GM23338 (cell line): ENCODE measurements at places on chromosomes 5 and 9. TPM values are rescaled to one million over a fixed set of nuclear protein-coding genes. Genes with fewer than 3 reads are reported as not detected.
A peak's percentile ranks its signal among the peaks of the same experiment; 100 is the strongest.

GRCh38 chr9:136247947-136248637, 2.5 kb upstream of the QSOX2 start:
- 0 out of 2 replicates have a peak, but pooled peaks cover 8% of the 10 kb centered on the region for H3K27me3 ChIP-seq
- peaks cover 18% of the 10 kb centered on the region for H3K4me1 ChIP-seq
- no peak overlapping the region for H3K4me3 ChIP-seq
- H3K27ac ChIP-seq = no peak overlapping the region

The OTP gene
- total RNA-seq = not detected in 2 replicates

The NR4A3 gene
- 0.17 and 0.58 TPM in 2 replicates for total RNA-seq

- no peak for DNase-seq
- H3K36me3 ChIP-seq = no peaks in the 10 kb centered on the region; the same call in 1 of the 2 replicates
- no peak overlapping the region for H3K4me3 ChIP-seq
- no peaks in the 10 kb centered on the region for H3K4me1 ChIP-seq
- H3K27me3 ChIP-seq = no peaks in the 10 kb centered on the region
Observed at GRCh38 chr5:96753848-96754247, 53.9 kb downstream of the ERAP1 start.

DNA sequence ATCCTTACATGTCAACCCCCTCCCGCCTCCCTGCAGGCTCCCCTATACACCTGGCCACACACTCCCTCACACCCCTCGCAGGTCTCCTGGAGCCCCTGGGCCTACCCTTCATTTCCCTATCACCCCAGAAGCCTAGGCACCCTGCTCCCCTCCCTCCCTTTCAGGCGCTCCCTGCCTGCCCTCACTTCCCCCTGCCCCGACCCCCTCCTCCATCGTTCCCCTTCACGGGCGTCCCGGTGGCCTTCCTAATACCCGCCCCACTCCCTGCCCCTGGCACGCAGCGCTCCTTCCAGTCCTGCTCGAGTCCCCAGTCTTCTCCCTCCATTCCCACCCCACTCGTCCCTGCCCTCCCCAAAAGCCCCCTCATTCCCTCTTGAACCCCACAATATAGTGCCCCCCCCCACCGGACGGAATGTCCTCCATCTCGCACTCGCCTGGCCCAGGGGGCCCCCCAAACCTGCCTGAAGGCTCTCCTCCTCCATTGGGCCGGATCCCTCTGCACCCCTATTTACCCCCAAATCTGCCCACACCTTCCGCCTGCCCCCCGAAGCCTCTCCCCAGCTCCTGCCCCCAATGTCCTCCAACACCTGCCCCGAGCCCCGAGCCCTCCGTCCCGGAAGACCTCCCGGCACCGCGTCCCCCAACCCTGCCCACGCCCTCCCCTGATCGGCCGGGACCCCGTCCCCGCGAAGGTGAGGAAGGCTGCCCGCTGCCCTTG, 746 bp downstream of the STRBP start:
- peak; percentile 41 for DNase-seq
- peaks cover 41% of the 10 kb centered on the region for H3K4me1 ChIP-seq
- no peaks in the 10 kb centered on the region for H3K36me3 ChIP-seq
- H3K4me3 ChIP-seq = peak overlapping the region; percentile 79

DNA sequence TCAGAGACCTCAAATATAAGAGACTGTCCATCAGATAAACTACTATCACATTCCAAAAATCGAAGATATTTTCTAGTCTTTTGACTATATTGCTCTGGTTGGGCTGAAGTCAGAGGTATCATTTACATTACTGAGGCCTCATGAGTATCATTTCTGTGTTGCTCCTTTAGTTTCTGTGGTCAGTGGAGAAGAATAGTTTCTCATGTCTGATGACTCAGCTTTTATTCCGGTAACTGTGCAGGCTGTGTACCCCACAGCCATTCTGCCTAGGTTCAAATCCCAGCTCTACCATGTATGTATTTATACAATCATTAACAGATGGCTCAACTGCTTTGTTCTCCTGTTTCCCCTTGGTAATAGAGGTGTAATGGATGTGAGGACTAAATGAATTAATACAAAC, 179.3 kb downstream of the ALDH1A1 start:
- H3K27me3 ChIP-seq = no peaks in the 10 kb centered on the region
- H3K4me3 ChIP-seq = no peak overlapping the region
- no peak for DNase-seq
- H3K4me1 ChIP-seq = no peaks in the 10 kb centered on the region
- no peaks in the 10 kb centered on the region for H3K36me3 ChIP-seq
- no peak overlapping the region for H3K27ac ChIP-seq

DNA sequence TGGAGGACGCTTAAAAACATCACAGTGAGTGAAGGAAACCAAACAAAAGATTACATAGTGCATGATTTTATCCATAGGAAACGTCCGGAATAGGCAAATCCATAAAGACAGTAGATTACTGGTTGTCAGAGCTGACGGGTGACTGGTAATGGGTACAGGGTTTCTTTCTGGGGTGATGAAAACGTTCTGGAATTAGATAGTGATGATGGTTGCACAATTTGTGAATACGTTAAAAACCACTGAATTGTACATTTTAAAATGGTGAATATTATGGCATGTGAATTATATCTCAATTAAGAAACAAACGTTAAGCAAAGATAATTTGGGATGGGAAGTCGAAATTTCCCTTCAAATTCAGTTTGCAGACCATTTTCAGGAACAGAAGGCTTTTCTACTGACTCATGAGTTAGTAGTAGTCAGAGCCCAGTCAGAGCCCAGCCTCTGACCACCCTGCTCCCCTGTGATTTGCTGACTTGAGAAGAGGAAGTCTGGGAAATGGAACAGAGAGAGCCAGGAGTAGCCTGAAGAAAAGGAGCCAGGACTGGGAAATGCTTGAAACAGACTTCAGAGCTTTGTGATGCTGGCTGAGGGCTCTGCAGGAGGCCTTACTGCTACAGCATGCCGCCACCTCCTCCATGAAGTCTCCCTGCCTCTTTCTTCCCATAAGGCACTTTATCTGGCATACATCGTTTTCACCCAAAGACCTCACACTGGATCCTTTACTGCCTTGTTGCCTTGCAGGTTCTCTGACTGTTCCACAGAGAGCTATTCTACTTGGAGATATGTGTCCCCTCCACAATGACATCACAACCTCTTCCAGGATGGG, 46.4 kb upstream of the CTNNA1 start:
- H3K27ac ChIP-seq = peak overlapping the region; percentile 74; the same call in 1 of the 2 replicates
- no peak for DNase-seq
- no peak overlapping the region for H3K4me3 ChIP-seq
- no peaks in the 10 kb centered on the region for H3K27me3 ChIP-seq
- H3K4me1 ChIP-seq = peaks cover 46% of the 10 kb centered on the region

DNA sequence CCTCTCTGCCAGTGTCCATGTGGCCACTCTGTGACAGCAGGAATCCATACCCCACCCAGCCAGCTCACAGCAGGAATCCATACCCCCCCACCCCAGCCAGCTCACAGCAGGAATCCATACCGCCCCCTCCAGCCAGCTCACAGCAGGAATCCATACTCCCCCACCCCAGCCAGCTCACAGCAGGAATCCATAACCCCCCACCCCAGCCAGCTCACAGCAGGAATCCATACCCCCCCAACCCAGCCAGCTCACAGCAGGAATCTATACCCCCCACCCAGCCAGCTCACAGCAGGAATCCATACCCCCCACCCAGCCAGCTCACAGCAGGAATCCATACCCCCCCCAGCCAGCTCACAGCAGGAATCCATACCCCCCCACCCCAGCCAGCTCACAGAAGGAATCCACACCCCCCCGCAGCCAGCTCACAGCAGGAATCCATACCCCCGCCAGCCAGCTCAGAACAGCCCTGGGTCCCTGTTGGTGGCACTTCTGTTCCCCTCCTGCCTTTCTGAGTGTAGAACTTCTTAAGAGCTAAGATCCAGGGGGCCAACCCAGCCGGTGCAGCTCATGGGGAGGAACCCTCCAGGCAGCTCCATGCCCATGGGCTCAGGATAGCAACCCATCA, 8.4 kb upstream of the RXRA start:
- no peak overlapping the region for H3K4me3 ChIP-seq
- no peaks in the 10 kb centered on the region for H3K36me3 ChIP-seq
- H3K27me3 ChIP-seq = no peaks in the 10 kb centered on the region
- DNase-seq = no peak

- no peaks in the 10 kb centered on the region for H3K36me3 ChIP-seq
- H3K27me3 ChIP-seq = no peaks in the 10 kb centered on the region
- DNase-seq = no peak
- H3K4me1 ChIP-seq = no peaks in the 10 kb centered on the region
Observed at GRCh38 chr5:58752104-58752503, 169.2 kb downstream of the RAB3C start.

DNA sequence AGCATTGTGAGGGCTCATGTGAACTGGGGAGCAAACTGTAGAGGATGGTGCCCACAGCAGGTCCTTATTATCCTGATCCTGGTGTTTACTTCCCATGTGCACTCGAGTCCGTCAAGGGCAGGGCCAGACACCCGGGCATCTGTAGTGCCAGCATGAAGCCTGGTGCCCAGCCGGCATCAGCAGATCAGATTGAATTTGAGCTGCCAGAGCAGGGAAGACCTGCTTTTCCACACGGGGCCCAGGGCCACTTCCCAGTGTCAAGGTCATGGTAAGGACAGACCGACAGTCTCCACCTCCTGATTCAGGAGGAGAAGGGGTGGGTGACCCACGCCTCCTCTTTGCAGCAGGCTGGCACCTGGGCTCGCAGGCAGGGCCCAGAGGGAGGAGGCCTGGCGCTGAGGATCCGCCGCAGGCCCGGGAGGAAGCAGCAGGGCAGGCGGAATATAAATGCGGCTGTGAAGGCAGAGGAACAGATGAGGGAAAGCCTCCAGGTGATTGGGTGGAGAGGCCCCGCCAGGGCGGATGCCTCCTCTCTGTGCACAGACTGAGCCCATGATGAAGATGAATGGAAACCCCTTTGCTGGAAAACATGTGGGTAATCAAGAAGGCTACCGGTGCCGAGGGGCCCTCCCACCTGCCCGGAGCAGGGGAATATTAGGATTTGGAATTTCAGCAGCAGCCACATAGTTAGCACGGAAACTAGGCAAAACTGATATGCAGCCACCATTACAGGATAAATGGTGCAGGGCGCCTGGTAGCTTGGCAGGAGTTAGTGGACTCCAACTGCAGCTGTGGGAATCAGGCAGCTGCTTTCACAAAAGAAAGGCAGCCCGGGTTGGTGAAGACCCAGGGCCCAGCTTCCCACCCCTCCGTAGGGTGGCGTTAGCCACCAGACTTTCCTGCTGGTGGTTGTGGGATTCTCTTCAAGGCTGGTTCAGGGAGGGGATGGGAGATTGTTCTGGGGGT, 114.9 kb downstream of the GAPVD1 start:
- no peak overlapping the region for H3K4me3 ChIP-seq
- no peaks in the 10 kb centered on the region for H3K27me3 ChIP-seq
- H3K36me3 ChIP-seq = no peaks in the 10 kb centered on the region

DNA sequence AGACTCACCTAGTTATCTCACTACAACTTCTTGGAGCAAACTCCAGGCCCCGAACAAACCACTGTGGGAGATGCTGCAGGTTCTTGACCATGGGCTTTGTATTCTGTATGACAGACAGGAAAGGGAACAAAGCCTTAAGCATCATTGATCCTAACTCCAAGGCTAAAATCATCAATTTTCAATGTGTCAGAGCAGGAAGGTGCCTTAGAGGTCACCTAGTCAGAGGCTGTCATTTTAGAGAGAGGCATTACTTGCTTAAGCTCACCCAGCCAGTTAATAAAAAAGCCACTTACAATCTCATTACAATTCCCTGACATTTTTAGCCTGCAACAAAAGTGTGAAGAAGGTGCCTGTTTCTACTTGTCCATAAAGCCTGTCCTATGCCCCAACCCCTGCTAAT, 272.7 kb downstream of the FAM114A2 start:
- no peak overlapping the region for H3K4me3 ChIP-seq
- peaks cover 4% of the 10 kb centered on the region for H3K4me1 ChIP-seq
- H3K27ac ChIP-seq = no peak overlapping the region
- H3K27me3 ChIP-seq = no peaks in the 10 kb centered on the region
- no peak for DNase-seq

The FOXD4L5 gene
- not detected in 2 replicates for total RNA-seq

The FNBP1 gene
- total RNA-seq = 25.0 and 28.8 TPM in 2 replicates

The AFAP1L1 gene
- total RNA-seq = 4.7 and 5.7 TPM in 2 replicates

GRCh38 chr5:77077829-77078176, 9.3 kb downstream of the ZBED3 start:
- DNase-seq = no peak
- H3K27ac ChIP-seq = no peak overlapping the region
- peaks cover 5% of the 10 kb centered on the region; the same call in 1 of the 2 replicates for H3K4me1 ChIP-seq
- peak overlapping the region; percentile 65 for H3K4me3 ChIP-seq

DNA sequence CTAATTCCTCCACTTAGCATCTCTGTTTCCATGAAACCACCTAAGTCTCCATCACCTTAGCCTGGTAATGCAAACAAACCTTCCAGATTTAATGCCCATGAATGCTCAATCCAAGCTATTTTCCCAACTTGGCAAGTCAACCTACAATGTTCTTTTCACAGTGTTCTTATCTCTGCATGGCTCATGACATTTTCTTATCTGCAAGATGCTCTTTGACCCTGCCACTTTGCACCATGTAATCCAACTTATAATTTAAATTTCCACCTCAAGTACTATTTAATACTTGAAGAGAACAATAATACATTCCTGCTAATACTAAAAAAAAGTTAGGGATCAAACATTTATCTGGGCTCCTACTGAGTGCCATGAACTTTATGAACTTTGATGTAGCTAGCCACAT, 164.3 kb downstream of the TMEM232 start:
- no peaks in the 10 kb centered on the region for H3K36me3 ChIP-seq
- DNase-seq = no peak
- H3K4me1 ChIP-seq = no peaks in the 10 kb centered on the region
- H3K27me3 ChIP-seq = no peaks in the 10 kb centered on the region
- H3K4me3 ChIP-seq = no peak overlapping the region

DNA sequence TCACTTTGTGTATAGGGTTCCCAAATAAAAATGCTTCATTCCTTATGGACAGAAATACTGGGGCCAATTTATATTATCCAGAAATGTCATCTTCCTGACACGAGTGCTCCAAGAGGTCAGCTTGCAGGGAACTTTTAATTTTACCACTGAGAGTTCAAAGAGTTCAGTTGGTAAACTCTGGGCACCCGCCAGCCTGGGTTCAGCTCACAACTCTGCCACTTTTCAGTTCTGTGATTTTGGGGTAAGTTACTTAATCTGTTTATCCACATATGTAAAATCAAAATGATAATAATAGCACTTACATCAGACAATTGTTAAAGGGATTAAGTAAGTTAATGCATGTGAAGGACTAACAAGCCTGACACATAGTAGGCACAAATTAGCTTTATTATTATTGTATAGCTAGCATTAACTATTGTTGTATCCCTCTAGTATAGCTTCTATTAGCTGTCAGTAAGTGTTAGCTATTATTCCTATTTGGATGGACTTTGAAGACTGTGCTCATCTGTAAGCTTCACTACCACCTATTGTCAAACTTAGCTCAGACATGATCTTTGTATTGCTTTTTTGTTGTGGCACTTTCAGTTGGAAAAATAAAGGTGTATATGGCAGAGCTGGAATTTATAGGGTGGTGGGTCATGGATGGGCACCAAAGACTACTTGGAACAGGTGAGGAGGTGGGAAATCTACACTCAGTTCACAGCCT, 1.6 kb downstream of the MEGF10 start:
- H3K36me3 ChIP-seq = no peaks in the 10 kb centered on the region
- H3K4me1 ChIP-seq = peaks cover 27% of the 10 kb centered on the region
- no peaks in the 10 kb centered on the region for H3K27me3 ChIP-seq
- H3K27ac ChIP-seq = no peak overlapping the region
- peak overlapping the region; percentile 90 for H3K4me3 ChIP-seq

GRCh38 chr9:106321394-106322180, 541.4 kb upstream of the ZNF462 start:
- H3K4me1 ChIP-seq = peaks cover 8% of the 10 kb centered on the region; the same call in 1 of the 2 replicates
- H3K27me3 ChIP-seq = no peaks in the 10 kb centered on the region
- H3K36me3 ChIP-seq = no peaks in the 10 kb centered on the region
- no peak for DNase-seq
- no peak overlapping the region for H3K27ac ChIP-seq

- no peak within 1 kb of the TSS for H3K27ac ChIP-seq
- no peaks in the 10 kb centered on the region for H3K36me3 ChIP-seq
- H3K27me3 ChIP-seq = no peaks in the 10 kb centered on the region
- DNase-seq = peak; percentile 92
- peaks cover 5% of the 10 kb centered on the region; the same call in 1 of the 2 replicates for H3K4me1 ChIP-seq
Observed at GRCh38 chr9:113011911-113012381, at the start of gene ZNF883. Gene ZNF883 (minus strand): TSS chr9:113012192.
